ENCODE measurements at places on chromosomes 13 and 19. TPM values are rescaled to one million over a fixed set of nuclear protein-coding genes. Genes with fewer than 3 reads are reported as not detected.

Gene ITGBL1
- 0.48 TPM for total RNA-seq

Gene FCER2
- 4.3 TPM for total RNA-seq

GRCh38 chr13:26787961-26788360 is 27.4 kb upstream of the GPR12 start:
- DNase-seq, result no peak

DNA sequence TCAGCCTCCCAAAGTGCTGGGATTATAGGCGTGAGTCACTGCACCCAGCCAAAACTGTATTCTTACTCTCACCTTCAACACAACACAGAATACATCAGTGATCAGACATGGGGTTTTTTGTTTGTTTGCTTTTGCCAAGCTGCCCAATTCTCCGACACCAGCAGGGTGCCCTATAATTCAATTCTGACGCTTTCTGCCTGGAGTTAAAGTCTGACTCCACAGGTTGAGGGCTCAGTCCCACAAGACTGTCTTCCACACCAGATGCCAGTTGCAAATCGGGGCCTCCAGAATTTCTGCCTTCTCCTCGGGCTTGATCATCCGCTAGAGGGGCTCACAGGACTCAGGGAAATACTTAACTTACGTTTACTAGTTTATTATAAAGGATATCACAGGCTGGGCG is 22.1 kb downstream of the FBN3 start:
- DNase-seq, result no peak

DNA sequence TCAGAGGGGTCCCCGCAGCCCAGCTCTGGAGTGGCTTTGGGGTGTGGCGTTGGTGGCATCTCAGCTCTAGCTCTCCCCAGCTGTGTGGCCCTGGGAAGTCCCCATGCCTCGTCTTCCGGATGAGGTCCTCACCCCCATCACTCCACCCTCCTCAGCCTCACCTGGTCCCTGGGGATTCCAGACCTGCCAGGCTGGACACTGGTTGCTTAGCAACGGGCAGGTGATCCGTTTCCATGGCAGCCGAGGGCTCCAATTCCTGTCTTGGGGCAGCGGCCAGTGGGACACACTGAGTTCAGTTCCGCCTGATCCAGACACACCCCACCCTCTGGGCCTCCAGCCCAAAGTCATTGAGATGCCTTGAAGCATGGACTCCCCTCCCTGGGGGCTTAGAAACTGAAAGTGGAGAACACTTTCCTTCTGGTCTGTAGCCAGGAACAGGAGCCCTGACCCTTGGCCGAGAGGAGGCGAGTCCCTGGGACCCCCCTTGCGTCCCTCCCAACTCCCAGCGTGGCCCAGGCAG is 7.7 kb upstream of the MISP start:
- peak; percentile 82 for DNase-seq

Measured in transverse colon (tissue), 4 donors.